Gastroesophageal sphincter (tissue), 4 donors: ENCODE measurements at places on chromosomes 12 and 14.
A peak's percentile ranks its signal among the peaks of the same experiment; 100 is the strongest.

DNA sequence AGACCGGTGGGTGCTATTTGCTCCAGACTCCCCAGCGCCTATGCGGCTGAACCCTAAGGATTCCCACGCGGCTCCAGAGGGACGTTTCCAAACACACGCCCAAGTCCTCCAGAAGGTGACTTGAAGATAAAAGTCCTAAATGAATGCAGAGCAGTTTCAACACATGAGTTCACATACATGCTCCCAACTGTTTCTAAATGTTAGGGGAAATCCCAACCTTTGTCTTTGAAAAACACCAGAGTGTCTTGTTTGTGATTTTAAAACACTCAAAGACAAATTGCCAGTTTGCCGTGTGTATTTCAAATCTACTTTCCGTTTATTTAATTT, 252.9 kb upstream of the SFSWAP start:
- no peak for ATAC-seq

- no peak for ATAC-seq
Measured at GRCh38 chr14:85250414-85251189, 279.3 kb upstream of the FLRT2 start.

- no peak for ATAC-seq
Measured at GRCh38 chr12:130204541-130204953, 42.3 kb downstream of the FZD10 start.

DNA sequence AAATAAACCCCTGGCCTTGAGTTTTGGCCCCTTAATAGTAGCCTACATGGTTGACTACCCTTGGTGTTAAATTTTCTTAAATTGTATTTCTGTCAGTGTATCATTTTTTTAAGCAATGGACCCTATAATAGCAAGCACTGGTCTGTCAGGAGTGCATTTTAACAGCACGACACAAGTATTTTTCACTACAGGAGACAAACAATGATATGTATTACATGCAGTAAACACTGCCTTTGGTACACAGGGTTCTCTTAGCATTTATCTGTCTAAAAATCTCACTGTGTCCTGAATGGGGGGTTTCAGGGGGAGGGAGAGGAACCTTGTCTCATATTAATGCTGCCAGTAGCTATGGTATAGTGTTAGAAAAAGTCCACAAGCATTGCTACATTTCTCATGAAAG, 18.4 kb downstream of the LMO3 start:
- ATAC-seq, result no peak

DNA sequence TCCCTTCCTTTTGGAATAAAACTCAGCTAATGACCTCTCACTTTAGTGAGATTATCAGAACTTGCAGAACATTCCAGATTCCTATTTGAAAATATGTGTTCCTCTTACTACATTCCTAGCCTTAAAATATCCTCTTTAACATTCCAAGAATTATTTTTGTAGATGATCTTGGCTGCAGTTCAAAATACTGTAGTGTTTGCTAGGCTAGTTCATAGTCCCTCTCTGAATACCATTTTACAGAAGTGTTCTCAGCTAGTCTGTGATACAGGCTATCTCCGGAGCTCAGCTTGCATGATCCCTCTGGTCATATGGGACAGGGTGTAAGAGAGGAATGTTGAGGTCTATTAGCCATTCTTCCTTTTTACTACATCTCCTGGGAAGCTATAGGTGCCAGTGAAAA, 17.6 kb upstream of the GPR33 start:
- peak; percentile 36 for ATAC-seq

- ATAC-seq, result peak; percentile 57
Measured at GRCh38 chr12:44875954-44876543, at the start of gene NELL2. Gene NELL2, minus strand, starts transcription at chr12:44876315. Its CDS starts 446 bp downstream, at chr12:44875869.

- no peak for ATAC-seq
Measured at GRCh38 chr12:124437617-124438436, 129.6 kb downstream of the NCOR2 start.

DNA sequence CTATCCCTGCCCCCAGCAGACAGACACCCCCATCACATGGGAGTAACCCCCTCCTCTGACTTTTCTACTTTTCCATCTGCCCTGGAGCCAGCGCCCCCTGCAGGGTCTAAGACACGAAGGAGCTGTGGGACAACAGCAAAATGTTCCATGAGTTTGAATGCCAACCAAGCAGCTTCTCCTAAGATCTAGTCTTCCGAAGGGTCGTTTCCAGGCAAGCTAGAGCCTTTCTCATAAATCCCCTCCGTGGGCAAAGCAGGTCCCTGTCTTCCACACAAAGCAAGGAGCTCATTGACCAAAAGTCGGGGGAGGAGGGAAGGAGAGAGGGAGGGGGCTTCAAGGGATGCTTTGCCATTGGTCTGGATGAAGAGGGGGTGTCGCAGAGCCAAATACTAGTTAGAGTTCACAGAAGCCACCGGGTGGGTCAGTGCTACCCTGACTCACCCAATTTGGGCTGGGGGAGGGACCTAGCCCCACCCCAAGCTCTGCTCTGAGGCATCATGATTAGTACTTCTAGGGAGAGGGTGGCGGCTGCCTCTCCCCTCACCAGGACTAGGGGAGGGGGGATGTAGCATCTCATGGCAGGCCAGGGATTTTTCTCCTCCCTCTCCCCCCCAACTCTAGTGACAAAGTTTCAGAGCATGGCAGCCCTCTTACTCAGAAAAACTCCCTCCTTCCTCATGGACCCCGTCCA, 1.6 kb downstream of the MSI1 start:
- peak; percentile 23 for ATAC-seq

- no peak for ATAC-seq
Measured at GRCh38 chr14:105444859-105445258, 25.2 kb downstream of the MTA1 start.

- ATAC-seq, result no peak
Measured at GRCh38 chr12:52241205-52241842, 8.3 kb downstream of the KRT7 start.

GRCh38 chr14:102870994-102871831, 51.2 kb upstream of the AMN start:
- no peak for ATAC-seq

- no peak for ATAC-seq
Measured at GRCh38 chr14:55964821-55965220, 153.4 kb upstream of the PELI2 start.
